MCF 10A (cell line): ENCODE measurements at places on chromosomes 5 and 9. TPM values are rescaled to one million over a fixed set of nuclear protein-coding genes. Genes with fewer than 3 reads are reported as not detected.
A peak's percentile ranks its signal among the peaks of the same experiment; 100 is the strongest.

Gene ACTBL2
- 0.10 TPM in 1 of 2 replicates, not detected in the other for total RNA-seq

DNA sequence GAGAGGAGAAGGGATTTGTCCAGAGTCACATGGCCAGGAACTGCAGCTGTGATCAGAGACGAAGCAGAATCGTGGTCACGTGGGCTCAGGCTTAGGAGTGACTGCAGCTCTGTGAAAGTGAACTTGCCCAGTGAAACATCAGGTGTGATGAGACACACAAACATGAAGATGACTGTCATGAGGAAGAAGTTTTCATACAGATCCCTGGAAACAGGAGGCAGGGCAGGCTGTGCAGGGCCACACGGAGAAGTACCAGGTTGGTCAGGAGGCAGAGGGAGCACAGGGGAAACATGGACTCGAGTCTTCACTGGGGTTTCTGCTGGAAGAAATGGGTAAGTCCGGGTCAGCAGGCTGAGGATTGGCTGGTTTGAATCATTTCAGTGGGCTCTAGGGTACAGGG lies 64.1 kb downstream of the BARX1 start:
- no peak overlapping the region for H3K27ac ChIP-seq
- DNase-seq: no peak
- H3K27me3 ChIP-seq: peaks cover 29% of the 10 kb centered on the region
- H3K4me3 ChIP-seq: no peak overlapping the region

Gene BAAT
- 0.14 and 0.15 TPM in 2 replicates for total RNA-seq

DNA sequence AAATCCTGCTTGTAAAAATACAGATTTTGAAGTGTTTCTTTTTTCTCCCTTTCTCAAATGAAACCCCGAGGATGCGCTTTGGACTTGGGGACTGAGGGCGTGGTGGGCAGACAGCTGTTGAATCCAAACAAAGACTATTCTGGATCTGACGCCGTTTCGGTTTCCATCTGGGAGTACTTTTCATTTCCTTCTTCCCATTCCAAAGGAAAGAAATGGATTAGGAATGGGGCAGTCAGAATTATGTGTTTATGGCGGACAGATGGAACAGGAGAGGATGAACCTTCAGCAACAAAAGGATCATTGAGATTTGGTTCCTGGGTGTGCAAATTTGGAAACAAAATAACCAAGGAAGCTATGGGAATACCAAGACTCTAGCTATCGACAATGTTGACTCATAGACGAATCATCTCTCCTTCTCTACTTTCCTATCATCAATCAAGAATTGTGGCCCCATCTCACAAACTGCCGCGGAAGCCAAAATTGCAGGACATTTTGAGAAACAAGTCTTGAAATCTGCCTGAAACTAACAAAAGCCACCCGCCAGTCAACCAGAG lies 300.6 kb downstream of the PARP8 start:
- H3K4me3 ChIP-seq: no peak overlapping the region
- H3K4me1 ChIP-seq: peaks cover 6% of the 10 kb centered on the region
- no peak for DNase-seq
- H3K27me3 ChIP-seq: peaks cover 77% of the 10 kb centered on the region
- H3K27ac ChIP-seq: no peak overlapping the region
- no peaks in the 10 kb centered on the region for H3K36me3 ChIP-seq

Gene FBP2
- not detected in 2 replicates for total RNA-seq

Gene TMC1
- total RNA-seq: not detected in 2 replicates

GRCh38 chr5:141783005-141783946 lies 94.9 kb downstream of the PCDH1 start:
- H3K4me3 ChIP-seq: no peak overlapping the region
- H3K27ac ChIP-seq: no peak overlapping the region
- peaks cover 24% of the 10 kb centered on the region for H3K4me1 ChIP-seq
- H3K36me3 ChIP-seq: peaks cover 7% of the 10 kb centered on the region

DNA sequence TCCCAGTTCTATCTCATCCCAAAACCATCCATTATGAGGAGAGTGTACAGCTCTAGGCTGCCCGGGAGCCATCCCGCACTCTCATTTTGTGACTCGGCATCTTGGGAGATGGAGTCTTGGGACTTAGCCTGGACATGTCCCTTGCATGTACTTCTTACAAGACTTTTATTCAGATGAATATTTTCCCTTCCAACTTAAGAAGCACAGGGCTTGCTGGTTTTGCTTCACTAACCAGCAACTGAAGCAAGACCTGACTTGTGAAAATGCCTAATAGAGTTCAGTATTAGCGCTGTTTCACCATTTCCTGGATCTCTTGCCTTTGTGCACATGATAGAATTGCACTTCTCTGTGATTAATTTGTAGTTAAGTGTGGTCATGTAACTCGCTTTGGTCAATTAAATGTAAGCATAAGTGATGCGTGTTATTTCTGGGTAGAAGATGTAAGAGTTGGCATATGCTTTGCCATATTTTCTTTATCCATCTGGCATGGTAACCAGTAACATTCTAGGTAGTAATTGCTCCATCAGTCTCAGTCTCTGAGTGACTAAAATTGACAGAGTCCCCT lies 55.8 kb downstream of the PDCD1LG2 start:
- peaks cover 18% of the 10 kb centered on the region for H3K4me1 ChIP-seq
- DNase-seq: no peak
- H3K27me3 ChIP-seq: no peaks in the 10 kb centered on the region
- H3K4me3 ChIP-seq: no peak overlapping the region

DNA sequence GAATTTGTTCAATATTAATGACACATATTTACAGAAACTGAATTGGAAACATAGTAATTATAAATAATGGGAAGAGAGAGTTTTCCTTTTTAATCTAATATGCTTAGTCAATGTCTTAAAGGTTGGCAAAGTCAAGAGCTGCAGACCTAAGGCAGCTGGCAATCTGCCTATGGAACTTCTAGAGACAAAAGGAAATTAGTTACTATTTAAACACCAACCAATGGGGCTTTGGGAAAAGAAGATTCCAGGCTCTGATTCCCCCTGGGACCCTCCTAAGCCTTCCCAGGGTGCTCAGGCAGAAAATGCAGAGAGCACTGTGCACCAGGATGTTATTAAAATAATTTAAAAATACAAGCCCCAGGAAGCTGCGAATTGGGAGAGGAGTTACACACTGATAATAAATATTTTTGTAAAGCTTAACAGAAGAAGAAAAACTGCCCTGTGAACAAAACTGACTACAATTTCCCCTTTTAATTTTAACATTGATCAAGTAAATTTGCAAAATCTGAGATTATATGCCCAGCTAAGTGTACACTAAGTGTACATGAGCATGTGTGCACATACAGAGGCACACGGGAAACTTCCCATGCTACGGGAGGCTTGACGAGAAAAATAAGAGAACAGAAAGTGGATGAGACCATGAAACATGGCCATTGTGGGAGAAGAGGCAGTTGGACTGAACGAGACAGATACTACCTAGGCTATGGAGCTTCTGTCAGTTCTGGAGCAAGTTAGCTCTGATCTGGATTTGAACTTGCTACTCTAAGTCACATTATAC lies 77.4 kb upstream of the ADAMTS16 start:
- peaks cover 8% of the 10 kb centered on the region for H3K4me1 ChIP-seq
- no peak for DNase-seq
- H3K27me3 ChIP-seq: peaks cover 18% of the 10 kb centered on the region

Gene C1QTNF3
- 0.49 and 0.64 TPM in 2 replicates for total RNA-seq

DNA sequence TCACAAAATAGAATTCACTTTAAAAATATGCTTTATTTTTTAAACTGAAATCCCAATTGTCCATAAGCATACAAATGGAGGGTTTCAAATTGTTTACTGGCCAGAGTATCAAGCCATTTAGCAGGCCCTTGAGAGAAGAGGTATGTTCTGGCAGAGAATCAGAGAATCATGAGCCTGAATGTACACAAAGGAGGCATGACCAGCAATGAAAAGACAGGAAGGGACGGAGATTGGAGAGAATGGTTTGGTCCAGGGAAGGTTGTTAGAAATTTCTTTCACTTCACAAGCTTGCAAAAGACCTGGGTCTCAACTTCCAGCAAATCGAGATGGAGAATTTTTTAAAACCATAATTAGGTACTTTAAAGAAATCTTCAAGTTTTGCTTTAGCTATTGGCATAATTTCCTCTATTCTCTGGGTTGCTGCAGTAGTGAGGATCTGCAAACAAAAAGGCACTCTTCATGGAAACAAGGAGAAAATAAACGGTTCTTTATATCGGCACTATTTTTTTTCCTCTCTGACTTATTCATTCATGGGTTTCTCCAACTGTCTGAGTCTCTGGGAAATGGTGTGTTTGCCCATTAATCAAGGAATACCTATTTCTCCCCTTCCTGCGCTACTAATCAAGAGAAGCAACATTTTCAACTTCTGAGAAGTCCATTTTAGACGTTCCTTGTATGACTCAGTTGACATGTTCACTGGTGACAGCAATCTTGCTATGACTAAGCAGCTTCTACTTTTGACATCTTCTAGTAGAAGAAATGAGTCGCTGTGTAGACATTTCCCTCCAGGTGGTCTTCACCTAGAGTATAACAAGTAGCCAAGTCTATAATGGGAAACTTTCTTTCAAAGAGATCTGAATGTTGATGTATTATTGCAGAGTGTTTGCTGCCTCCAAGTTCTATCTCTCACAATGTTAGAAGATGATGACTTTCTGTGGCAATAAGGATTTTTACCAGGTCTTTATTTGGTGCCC lies 23.1 kb upstream of the ERCC6L2 start:
- no peak overlapping the region for H3K27ac ChIP-seq
- H3K4me3 ChIP-seq: no peak overlapping the region
- peak; percentile 18 for DNase-seq
- H3K27me3 ChIP-seq: no peaks in the 10 kb centered on the region
- H3K36me3 ChIP-seq: peaks cover 15% of the 10 kb centered on the region

DNA sequence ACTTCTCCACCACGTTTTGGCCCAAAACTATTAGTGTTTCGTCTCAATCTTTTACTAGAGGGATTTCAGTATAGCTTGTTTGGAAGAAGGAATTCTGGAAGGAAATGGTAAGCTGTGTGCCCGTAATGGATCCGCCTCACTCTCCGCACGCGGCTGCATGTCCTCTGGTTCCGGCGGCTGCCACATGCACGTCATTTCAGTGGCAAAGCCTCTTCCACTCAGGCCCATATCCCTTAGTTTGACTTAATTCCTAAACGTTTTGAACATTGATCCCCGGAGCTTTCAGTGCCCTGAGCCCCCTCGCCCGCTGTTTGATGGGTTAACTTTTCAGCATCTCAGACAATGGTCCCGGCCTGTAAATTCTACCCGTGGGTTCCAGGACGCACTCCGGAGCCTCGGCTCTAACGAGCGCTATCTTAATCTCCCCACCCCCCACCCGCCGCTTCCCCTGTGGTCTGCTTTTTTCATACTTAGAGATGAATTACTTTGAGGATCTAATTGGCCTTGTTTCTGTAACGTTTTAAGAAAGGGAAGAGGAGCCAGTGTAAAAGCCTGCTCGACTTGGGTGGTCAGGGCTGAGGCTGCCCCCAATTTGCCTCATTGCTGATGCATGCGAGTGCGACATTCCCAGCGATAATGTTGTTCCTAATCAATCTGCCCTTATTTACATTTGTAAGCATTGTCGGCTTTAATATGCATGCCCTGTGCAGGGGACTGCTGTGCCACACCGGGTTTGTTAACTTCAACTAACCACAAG lies 4.6 kb downstream of the PTCH1 start:
- peak; percentile 19 for DNase-seq
- H3K27ac ChIP-seq: peak overlapping the region; percentile 91
- peak overlapping the region; percentile 79 for H3K4me3 ChIP-seq
- peaks cover 7% of the 10 kb centered on the region for H3K4me1 ChIP-seq
- H3K36me3 ChIP-seq: peaks cover 12% of the 10 kb centered on the region

- no peaks in the 10 kb centered on the region for H3K27me3 ChIP-seq
- H3K36me3 ChIP-seq: no peaks in the 10 kb centered on the region
- H3K4me3 ChIP-seq: no peak overlapping the region
Observed at GRCh38 chr9:12884736-12885395, 110.0 kb downstream of the LURAP1L start.

- H3K27ac ChIP-seq: no peak overlapping the region
- no peaks in the 10 kb centered on the region for H3K27me3 ChIP-seq
- H3K4me1 ChIP-seq: peaks cover 32% of the 10 kb centered on the region
- no peak overlapping the region for H3K4me3 ChIP-seq
Observed at GRCh38 chr9:33437898-33438297, 9.5 kb downstream of the AQP3 start.

- H3K36me3 ChIP-seq: no peaks in the 10 kb centered on the region
- DNase-seq: no peak
Observed at GRCh38 chr5:178176791-178177190, 10.4 kb downstream of the GMCL2 start.

Gene TAF11L11
- total RNA-seq: not detected in 2 replicates

DNA sequence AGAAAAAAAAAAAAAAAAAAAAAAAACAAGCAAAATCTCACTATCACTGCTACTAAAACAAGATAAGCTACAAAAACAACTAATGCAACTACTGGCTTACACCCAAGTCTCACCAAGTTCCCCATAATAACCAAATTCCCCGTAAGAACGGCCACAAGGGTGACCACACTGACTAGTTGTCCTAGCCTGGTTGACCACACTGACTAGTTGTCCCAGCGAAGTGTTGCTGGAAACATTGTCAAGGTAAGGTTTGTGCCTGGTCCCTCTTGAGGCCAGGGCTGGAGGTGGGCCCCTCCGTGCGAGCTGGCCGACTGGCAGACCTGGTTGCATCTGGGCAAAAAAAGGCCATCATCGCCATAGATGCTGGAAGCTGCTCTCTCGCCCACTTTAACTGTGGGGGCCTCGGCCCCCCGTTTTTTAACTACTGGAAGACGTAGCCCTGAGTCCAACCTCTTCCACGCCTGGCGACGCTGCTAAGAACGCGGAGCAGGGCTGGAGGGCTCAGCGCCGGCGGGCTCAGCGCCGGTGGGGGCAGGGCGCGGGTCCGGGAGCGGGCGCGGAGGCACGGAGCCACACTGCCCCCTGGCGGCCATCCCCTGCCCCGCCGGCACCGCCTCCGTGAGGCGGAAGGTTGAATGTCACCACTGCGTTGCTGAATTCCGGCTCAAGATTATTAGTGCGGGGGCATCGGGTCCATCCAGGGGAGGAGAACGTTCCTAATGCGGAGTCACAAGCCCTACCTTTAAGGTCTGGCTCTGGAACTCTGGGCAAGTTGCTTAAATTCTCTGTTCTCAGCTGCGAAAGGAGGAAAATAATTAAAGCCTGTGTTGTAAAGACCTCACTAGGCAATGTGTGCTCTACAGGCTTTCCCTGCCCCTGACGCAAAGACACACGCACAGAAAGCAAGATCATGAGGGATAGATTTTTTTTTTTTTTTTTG lies 84.0 kb downstream of the HSD17B3 start:
- H3K4me3 ChIP-seq: peak overlapping the region; percentile 38
- H3K27me3 ChIP-seq: peaks cover 63% of the 10 kb centered on the region
- H3K4me1 ChIP-seq: peaks cover 4% of the 10 kb centered on the region
- H3K27ac ChIP-seq: no peak overlapping the region
- no peaks in the 10 kb centered on the region for H3K36me3 ChIP-seq

DNA sequence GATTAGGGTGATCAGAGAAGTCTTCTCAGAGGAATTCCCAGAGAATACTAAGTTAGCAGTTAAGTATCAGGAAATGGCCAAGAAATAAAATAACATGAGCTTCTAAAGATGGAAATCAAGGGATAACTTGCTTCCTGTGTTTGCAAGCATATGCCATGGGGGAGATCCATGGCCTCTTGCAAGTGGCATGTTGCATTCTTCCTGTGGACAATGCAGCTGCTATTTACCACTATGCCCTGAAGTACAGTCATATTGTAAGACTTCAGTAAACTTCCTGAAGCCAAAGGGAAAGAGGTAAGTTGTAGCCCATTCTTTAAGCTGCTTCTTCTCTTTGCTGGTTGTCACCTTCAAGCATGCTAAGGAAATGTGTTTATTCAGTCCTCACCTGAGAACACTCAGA lies 154.7 kb upstream of the RUSC2 start:
- H3K27me3 ChIP-seq: no peaks in the 10 kb centered on the region
- DNase-seq: no peak
- peaks cover 12% of the 10 kb centered on the region for H3K36me3 ChIP-seq
- H3K4me3 ChIP-seq: no peak overlapping the region
- H3K27ac ChIP-seq: no peak overlapping the region
- H3K4me1 ChIP-seq: peaks cover 6% of the 10 kb centered on the region

- no peak overlapping the region for H3K4me3 ChIP-seq
- H3K4me1 ChIP-seq: no peaks in the 10 kb centered on the region
- DNase-seq: no peak
- H3K36me3 ChIP-seq: no peaks in the 10 kb centered on the region
- H3K27ac ChIP-seq: no peak overlapping the region
Observed at GRCh38 chr5:160271836-160272235, 40.5 kb downstream of the CCNJL start.
